NCI-H146 (cell line): ENCODE measurements at places on chromosomes 2 and 18.

GRCh38 chr18:10511236-10511635, 14.6 kb upstream of the NAPG start:
- DNase-seq = no peak

GRCh38 chr2:48268671-48269070, 261.3 kb upstream of the STON1 start:
- DNase-seq = no peak

- DNase-seq = no peak
Measured at GRCh38 chr2:187188783-187189631, 259.0 kb downstream of the CALCRL start.

DNA sequence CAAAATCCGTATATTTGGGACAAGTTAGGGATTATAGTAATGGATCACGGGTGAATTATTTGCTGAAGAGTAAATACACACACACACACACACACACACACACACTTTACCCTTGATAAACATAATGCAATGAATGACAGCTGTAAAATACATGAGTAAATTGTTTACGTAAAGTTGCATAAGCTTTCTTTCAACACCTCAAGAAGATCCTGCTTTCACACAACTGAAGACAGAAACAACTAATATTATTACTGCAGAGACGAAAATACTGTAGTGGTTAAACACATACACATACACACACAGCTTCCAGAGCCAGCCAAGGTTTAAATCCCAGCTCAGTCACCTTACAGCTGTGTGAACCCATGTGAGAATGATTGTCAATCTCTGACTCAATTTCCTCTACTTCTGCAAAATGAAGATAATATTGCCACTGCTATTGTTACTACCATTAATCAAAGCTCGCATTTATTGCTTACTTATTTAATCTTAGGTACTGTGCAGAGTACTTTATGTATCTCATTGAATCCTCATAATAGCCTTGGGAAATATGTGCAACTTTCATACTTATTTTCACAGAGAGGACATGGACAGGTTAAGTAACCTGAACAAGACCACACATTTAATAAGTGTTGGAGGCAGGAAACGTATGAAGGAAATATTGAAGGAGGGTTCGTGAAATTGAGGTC, 50.6 kb upstream of the DOK6 start:
- no peak for DNase-seq

DNA sequence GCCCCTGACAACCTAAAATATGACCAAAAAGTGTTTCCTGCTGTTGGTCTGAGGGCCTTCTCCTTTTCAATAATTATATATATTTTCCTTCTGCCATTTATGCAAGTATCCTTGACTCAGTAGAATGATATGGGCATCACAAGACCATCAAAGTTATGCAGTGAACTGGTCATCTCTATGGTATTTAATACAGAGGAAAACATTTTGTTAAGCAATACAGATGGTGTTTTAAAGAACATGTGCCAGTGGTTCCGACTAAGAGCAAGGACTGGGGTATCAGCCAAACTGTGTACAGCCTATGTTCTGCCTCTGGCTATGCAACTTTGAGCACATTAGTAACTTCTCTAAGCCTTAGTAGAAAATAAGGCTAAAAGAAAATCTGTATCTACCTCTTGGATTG, 179.0 kb downstream of the TRABD2A start:
- DNase-seq = no peak

- no peak for DNase-seq
Measured at GRCh38 chr18:55141318-55141717, 182.1 kb upstream of the CCDC68 start.

DNA sequence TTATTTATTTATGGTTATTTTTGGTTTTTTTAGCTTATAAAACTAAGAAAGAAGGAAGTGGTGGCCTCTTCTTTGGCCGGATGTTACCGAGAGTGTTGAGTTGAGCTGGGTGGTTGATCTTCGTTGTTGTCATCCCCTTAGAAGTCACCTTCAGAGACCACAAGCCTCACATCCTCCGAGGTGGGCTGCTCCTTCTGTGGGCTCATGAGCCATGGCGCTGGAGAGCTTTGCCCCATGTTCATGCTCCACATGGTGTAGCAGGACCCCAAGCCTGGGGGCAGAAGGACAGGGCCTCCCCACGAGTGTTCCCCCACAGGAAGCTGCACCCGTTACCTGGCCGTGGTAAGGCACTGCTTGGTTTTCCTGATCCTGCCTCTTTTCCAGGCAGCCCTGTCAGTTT, 23.4 kb downstream of the SNTG2 start:
- no peak for DNase-seq

DNA sequence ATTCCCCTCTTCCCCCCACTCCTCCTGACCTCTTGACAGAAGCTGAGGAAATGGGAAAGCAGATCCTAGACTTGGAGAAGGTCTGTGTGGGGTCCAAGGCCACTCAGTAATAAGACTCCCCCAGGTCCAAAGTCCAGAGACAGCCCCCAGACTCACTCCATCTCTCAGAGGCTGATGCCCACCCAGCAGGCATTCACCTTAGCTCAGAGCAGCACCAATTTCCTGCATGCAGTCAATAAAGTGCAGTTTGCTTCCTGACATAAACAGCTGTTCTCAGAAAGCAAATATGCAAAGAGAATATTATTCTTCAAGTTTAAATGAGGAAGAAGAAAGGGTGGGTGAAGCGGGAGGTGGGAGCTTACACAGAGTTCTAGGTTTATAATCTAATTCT, 84.1 kb upstream of the RTN4 start:
- DNase-seq = no peak
